Cortex of kidney (tissue), 1 donor: ENCODE measurements at places on chromosomes 16 and 17.

DNA sequence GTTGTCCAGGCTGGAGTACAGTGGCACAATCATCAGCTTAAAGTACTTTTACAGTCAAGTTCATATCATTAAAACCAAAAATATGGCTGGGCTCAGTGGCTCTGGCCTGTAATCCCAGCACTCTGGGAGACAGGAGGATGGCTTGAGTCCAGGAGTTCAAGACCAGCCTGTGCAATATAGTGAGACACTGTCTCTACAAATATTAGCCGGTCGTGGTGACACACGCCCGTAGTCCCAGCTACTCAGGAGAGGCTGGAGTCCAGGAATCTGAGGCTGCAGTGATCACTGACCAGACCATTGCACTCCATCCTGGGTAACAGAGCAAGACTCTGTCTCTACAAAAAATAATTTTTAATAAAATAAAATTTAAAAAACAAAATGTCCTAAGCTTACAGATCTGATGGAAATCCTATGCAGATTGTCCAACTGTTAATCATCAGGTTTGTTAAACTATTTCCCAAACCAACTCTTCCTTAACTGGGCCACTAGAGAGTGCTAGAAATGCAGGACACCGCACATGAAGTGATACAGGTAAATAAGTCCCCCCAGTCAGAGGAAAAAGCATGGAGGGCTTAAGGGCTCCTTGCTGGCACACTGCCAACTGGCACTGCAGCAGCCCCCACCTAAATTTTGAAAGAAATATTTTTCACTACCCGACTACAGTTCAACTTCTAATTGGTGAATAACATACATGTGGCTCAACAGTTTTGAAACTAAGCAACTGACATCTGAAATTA is 2.8 kb downstream of the USP22 start:
- no peak for DNase-seq

GRCh38 chr16:74372369-74372768 is 3.7 kb upstream of the NPIPB15 start:
- DNase-seq: no peak

GRCh38 chr17:35117984-35118383 is 1.7 kb downstream of the RAD51D start:
- DNase-seq: no peak

DNA sequence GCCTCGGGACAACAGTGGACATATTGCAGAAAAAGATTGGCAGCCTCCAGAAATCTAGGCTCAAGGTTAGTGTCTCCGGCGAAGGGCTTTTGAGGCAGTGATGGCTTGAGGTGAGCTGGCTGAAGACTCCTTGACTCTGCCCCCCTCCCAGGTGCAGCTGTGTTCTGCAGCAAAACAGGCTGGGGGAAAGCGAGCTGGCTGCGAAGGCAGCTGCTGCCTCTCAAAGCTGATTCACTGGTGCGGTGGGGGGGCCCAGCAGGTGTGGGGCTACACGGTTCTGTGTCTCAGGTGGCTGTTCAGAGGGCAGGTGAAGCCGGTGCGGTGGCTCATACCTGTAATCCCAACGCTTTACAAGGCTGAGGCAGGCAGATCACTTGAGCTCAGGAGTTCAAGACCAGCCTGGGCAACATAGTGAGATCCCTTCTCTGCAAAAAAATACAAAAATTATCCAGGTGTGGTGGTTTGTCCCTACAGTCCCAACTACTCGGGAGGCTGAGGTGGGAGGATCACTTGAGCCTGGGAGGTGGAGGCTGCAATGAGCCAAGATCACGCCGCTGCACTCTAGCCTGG is 22.9 kb downstream of the C16orf96 start:
- DNase-seq: no peak

DNA sequence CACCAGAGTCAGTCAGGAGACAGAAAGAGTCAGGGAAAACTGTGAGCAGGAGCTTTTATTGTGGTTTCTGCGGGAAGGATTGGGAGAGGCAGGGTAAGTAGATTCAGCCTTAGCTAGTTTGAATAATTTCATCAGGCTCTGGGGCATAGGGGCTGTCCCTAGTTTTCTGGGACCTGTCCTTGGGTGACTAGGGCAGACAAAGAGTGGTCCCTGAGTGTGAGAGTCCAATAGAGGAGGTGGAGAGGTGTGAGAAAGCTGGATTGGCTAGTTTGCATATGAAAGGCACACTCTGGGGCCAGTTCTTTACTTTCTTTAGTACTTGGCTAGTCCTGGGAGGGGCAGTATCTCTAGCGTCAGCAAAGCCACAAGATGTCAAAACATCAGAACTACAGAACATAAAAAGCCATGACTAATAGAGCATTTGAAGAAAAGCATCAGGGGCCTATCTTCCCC is 255.6 kb downstream of the HS3ST3A1 start:
- DNase-seq: no peak

GRCh38 chr16:88943741-88944140 is 33.3 kb downstream of the CBFA2T3 start:
- DNase-seq: no peak

- no peak for DNase-seq
These were observed 84.7 kb downstream of the RBBP6 start for GRCh38 chr16:24624102-24624501.

- no peak for DNase-seq
These were observed 36.1 kb downstream of the HIC1 start for GRCh38 chr17:2090804-2091534.

DNA sequence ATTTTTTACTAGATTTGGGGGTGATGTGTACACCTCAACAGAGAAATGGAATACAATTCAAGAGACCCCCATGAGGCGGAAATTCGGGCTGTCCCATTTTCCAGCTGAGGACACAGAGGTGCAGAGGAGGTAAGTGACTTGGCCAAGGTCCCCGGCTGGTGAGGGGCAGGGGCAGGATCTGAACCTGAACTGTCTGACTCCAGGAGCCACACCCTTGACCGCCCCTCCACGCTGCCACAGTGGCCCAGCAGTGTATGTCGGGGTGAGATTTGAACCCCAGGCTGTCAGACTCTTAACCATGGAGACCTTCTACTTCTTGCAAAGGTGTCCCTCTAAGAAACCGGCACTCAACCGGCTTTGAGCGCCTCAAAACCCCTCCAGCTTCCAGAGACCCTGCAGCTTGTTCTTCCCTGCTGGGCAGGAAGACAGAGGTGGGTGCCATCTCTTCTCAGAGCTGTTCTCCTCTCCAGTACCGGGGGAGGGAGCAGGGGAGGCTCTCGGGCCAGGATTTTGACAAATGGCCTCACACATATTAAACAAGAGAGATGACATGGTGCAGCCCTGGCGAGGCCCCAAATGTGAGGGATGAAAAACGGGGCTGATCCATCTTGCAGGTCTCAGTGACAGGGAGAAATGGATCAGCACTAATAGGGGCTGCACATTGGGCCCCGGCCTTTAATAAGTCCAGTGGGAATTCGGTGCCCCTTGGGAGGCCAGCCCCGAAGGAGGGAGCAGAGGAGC is 222.3 kb downstream of the GSG1L start:
- no peak for DNase-seq

DNA sequence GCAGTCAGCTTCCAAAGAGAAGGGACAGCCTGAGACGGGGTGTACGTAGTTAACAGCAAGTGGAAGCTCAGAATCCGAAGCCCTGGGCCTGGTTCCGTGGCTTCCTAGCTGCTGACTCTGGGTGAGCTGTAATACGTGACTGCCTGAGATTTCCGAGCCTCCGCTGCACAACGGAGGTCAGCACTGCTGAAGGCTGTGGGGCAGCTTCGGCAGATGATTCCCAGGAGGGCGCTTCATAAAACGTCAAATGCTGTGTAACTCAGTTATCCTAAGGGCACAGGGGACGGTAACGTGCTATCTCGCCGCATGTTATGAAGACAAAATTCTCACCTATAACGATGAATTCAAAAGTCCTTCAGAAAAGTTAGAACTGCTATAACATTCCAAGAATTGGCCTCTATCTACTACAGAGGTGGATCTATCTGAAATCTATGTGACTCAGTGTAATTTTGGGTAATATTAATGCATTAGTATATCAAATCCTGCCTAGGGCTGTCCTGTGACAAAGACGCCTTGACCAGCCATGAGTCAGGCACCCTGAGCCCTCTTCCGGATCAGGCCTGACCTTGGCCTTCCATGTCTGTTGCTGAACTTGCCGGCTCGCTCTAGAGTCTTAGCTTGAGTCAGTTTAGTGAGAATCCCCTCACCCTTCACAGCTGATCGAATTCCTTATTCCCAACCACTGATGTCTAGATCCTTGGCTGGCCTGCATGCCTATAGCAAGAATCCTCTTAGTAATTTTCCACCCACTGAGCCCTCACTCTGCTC is 43.5 kb downstream of the MARF1 start:
- no peak for DNase-seq

GRCh38 chr17:76219670-76220383 is 20.5 kb downstream of the RNF157 start:
- no peak for DNase-seq

DNA sequence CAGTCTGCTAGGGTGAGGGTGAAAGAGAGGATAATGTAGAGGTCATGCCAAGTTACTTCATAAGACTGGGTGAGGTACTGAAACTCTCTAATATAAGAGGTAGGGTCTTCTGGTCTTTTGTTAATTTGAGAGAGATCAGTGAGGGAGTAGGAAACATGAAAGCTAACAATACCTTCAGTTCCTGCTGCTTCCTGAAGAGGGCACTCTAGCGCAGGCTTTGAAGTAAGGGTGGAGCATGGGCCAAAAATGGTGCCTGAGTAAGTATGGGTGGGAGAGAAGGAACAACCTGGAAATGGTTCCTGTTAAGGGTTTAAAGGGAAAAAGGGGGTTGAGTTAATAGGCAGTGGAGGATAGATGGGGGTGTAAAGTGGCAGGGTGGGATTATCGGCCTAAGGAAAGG is 2449.5 kb downstream of the TP53TG3F start:
- no peak for DNase-seq

- no peak for DNase-seq
These were observed 1.1 kb upstream of the DLX3 start for GRCh38 chr17:49996121-49996494.

GRCh38 chr17:74898376-74898946 is 5.0 kb upstream of the FADS6 start:
- no peak for DNase-seq

DNA sequence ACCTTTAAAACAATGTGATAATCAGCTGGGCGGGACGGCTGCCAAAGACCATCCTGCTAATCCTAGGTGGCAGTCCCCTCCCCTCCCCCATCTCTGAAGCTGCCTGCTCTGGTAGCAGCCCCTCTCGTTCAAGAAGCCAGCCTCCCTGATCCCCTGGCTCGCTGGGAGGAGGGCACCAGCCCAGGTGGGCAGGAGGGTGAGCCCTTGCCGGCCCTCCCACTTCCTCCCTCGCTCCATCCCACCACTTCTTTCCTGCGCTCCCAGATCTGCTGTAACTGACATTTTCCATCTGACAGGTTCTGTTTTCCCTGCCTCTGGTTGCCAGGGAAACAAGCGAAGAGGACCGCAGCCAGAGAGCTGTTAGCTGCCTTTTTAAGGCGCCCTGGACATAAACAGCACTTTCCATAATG is 155.7 kb upstream of the TNRC6C start:
- no peak for DNase-seq

GRCh38 chr16:54216688-54217087 is 69.9 kb downstream of the IRX3 start:
- DNase-seq: no peak

GRCh38 chr16:68426347-68426652 is 22.0 kb downstream of the SMPD3 start:
- DNase-seq: no peak

DNA sequence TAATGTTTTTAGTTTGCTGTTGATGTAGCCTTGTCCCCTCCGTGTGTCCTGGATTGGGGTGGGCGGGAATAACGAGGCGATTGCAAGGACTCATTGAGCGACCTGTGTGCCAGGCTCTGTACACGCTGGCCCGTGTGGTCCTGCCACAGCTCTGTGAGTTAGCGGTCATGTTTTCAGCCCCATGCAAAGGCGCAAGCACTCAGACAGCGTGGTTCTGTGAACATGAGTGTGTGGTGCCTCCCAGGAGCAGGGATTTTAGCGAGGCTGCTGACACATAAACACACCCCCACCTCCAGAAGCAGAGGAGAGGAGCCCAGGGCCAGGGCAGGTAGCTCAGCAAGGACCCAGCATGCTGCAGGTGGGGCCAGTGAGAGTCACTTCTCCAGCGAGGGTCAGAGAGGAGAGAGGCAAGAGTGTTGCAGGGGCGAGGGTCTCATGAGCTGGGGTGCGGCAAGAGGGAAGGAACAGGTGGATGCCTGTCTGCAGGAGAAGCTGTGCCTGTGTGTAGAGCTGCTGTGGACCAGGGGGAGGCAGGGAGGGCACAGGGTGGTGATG is 115.3 kb downstream of the OR1D5 start:
- DNase-seq: no peak

DNA sequence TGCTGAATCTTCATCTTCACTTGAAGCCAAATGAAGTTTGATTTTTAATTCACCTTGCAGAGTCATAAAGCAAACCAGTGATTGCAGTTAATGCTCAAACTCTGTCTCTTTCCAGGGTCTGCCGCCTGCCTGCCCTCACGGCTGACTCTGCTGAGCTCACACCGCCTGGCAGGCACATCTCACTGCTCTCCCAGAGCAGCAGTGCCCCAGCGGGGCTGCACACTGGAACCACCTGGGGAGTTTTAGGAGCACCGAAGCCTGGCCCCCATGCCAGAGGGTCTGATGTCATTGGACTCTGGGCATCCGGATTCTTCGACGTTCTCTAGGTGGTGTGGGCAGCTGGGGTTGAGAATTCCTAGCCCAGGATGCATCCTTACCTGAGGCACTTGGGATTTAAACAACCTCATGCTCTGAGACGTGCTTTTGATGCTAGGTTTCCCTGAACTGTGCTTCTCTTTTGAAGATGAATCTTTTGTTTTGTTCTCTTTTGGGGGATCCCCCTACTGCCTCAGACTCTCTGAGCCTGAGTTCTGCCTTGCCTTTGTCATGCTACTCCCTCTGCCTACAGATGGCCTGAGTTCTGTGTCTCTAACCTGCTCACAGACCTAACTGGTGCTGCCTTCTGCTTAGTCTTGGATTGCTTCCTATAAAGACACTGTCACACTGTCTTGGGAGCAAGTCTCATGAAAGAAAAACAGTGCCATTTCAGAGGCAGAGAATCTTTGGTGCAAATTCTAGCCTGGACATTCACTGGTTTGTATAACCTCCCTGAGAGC is 438.1 kb upstream of the CCL2 start:
- DNase-seq: no peak

DNA sequence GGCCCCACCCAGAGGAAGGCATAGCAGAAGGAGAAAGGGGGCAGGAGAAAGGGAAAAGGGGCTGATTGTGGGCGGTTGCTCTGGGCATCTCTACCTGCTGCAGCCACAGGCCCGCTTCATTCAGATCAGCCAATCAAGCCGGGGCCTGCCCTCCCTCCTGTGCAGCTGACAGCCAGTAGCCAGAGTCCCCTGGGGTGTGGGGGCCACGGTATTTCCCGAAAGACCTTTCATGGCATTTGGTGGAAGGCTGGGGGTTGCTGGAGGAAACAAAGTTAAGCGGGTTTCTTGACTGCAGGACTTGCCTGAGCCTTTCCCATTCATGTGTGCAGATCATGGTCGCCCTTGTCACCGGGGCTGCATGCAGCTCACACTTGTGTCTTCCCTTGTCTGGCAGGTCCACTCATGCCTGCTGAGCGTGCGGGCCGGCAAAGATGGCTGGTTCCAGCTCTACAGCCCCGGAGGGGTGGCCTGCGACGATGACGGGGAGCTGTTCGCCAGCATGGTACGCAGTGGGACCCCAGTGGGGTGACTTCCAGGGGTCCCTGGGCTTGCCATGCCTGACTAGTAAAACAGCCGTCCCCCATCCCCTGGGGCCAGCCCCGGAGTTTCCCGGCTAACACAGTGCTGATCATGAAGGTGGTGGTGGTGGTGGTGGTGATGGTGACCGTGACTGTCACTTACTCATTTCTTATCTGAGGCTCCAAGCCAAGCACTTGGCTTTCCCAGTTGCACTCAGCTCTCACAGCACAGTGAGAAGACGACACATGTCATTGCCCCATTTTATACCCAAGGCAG is 82.7 kb upstream of the PLCG2 start:
- DNase-seq: no peak

GRCh38 chr16:57341062-57341440 is 17.5 kb upstream of the CCL22 start:
- DNase-seq: no peak
